ENCODE measurements at places on chromosomes 7 and 10.

DNA sequence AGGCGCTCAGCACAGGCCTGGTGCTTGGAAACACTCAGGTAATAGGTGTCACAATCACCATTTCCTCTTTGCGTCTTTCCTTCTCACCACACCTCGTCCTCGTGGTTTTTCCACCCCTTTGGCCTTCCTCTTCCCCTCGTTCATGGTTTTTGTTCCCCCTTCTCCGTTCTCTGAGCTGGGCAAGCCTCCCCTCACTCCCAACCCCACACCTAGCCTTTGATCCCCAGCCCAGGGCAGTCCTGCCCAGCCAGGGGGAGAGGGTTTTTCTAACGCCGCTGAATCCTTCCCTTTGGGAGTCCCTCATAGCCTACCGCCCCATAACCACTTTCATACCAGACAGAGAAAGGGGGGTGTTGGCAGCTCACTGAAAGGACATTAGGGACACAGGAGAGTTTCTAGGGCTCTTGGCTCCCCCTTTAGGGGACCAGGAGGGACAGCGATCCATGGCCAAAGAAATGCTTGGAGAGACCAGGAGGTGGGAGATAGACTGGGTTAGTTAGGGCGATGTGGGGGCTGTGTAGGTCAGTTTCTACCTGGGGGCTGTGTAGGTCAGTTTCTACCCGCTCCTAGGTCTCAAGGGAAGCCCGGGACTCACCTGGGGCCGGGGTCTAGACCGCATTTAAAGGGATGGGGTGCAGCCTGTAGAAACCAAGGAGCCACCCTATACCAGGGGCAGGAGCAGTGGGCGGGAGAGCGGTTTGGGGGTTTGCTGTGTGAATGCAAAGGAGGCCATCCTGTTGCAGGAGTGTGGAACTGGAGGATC is 1.4 kb downstream of the EPHB4 start:
- no peak for DNase-seq

DNA sequence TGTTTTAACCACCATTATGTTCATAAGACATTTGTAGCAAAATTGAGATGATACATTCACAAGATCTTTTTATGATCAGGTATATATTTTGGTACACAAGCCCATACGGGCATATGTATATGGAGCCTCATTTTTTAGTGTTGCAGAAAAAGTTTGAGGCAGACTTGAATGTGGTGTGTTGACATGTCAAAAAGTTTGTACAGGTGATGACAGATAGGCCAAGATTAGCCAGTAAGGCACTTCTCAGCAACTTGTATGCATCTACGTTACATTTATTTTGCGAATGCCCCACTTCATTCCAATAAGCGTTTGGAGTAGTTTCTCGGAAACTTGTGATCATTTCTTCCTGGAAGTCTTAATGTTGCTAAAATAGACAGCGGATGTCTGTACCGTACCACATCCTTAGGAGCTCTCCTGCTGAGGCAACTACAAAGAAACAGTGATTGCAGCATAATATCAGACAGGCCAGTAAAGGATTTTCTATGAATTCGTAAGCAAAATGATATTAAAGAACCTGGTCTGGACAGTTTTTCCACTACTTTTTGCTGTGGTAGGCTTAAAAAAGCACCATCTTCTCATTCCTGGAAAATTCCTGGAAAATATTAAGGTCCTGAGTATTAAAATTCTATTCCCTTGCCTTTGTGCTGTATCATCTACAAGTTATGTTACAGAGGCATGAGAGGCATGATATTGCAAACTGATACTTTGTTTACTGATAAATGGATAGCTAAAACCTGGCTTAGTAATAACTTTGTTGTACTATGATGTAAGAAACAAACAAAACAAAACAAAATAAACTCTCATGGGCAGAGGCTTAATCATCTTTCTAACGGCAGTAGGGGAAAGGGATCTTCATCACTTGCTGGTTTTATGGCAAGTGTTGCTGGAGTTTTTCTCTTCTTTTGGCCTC is 153.6 kb downstream of the HDAC9 start:
- DNase-seq, result no peak

GRCh38 chr10:807163-807957 is 117.9 kb upstream of the DIP2C start:
- no peak for DNase-seq

DNA sequence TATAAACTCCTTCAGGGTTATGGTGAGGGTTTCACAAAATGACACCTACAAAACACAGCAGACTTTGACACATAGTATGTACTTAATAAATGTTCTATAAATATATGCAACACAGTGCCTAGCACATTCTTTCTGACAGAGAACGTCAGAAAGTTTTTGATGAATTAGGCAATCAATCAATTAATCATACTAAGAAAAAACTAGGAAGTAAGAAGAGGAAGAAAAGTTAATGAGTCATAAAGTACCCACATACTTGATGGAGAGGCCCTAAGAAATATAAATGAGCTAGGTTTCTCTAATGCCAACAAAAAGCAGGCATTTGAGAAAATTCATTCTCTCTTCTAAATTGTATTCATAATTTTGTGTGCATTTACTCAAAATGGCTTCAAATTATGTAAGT is 192.7 kb upstream of the VWC2 start:
- no peak for DNase-seq

All from posterior cingulate gyrus (tissue), 11 donors.